NCI-H460 (cell line): ENCODE measurements at places on chromosomes 11 and 22. TPM values are rescaled to one million over a fixed set of nuclear protein-coding genes. Genes with fewer than 3 reads are reported as not detected.

The AGBL2 gene
- total RNA-seq = 0.49 and 2.2 TPM in 2 replicates

The KCNQ1OT1 gene
- total RNA-seq = 0.49 and 0.72 TPM in 2 replicates

The PELI3 gene
- total RNA-seq = 2.7 and 3.2 TPM in 2 replicates

The MMP3 gene
- not detected in 2 replicates for total RNA-seq

The CSF2RB gene
- total RNA-seq = not detected in 2 replicates

The SLC35E4 gene
- 5.6 and 7.0 TPM in 2 replicates for total RNA-seq

DNA sequence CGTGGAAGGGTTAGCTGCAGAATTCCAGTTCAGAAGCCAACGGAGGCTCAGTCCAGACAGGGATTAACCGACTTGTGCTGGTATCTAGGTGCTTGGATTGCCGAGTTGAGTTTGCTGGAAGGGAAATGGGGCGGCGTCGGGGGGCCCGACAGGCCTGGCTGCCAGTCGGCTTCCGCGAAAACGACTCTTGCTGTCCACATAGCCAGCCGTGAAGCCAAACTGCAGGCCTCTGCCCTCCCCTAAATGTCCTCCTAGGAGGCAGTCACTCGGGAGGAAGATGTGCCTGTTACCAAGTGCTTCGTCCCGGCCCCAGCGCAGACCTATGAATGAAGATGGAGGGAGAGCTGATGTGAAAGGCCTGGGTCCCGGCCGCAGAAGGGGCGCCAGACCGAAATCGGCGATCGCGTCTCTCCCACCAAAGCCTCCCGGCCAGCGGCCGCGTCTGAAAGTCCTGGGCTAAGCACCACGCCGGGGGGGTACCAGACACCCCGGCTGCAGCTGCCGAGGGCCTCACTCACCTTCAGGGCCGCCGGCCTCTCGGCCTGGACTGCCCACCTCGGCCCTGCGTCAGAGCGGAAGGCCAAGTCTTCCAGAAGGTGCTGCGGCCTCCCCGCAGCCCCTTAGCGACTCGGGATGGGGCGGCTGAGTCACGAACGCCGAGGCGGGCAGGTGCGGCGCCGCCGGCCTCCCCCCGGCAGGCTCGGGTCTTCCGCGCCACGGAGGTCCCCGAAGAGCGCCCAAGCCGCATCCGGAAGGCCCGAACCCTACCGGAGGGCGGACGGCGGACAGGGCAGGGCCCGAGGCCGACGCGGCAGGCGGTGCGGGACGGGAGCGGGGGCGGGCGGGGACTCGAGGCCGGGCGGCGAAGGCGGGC lies 7.5 kb downstream of the DPAGT1 start:
- DNase-seq = no peak

GRCh38 chr22:38017272-38017920 lies 33.0 kb upstream of the SOX10 start:
- no peak for DNase-seq

GRCh38 chr11:134374891-134375550 lies 37.0 kb downstream of the B3GAT1 start:
- DNase-seq = no peak

DNA sequence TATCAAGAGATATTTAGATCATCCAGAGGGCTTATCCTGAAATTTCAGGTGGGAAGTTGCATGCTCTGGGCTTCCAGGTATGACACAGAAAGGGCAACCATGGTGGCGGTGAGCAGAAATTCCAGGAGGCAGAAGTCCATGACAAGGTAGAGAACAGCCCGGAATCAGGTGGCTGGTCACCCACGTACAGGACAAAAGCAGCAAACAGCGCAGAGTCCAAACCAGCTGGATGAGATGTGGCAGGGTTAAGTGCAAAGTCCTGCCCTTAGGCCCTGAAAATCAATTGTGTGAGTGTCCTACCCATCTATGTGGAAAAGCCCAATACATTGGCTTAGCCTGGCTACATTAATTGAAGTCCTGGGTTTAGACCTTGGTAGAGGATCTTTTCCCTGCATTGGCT lies 11.6 kb downstream of the PPFIBP2 start:
- DNase-seq = no peak

DNA sequence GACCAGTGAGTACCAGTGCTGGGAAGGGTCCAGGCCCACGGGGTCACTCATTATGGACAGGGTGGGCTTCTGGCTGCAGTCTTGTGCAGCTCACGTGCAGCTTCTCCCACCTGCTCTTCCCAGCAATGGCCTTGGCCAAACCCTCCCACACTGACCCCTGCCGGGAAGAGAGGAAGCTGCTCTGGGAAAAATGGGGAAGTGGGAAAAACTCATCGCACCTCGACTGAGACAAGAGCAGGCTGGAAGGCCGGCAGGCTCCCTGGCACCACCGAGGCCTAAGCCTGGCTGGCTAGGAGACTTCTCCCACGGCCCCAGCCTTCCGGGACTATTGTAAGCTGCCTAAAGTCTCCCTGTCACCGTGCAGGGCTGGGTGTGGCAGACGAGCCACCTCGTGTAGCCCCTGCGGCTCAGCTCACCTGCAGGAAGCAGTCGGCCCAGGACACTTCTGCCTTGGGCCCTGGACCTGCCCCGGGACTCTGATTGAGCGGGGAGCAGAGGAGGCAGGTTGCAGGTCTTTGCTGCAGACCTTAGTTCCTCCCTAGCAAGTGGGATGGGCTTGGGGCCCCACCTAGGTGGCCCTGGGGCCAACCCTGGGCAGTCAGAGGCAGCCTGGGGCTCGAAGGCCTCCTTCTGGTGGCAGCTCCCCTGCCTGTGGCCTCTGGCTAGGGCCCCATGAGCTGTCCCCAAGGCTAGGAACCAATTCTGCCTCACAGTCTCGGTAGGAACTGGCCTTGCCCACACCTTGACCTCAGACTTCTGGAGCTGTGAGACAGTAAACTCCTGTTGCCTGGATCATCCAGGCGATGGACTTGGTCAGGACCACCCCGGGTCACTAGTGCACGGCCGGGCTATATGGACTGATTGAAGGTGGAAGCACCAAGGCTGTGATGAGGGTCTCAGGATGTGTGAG lies 23.1 kb downstream of the MRGPRG start:
- DNase-seq = peak; percentile 6

- DNase-seq = peak; percentile 46
These were observed 152.8 kb downstream of the NCAM1 start for GRCh38 chr11:113113801-113114704.

DNA sequence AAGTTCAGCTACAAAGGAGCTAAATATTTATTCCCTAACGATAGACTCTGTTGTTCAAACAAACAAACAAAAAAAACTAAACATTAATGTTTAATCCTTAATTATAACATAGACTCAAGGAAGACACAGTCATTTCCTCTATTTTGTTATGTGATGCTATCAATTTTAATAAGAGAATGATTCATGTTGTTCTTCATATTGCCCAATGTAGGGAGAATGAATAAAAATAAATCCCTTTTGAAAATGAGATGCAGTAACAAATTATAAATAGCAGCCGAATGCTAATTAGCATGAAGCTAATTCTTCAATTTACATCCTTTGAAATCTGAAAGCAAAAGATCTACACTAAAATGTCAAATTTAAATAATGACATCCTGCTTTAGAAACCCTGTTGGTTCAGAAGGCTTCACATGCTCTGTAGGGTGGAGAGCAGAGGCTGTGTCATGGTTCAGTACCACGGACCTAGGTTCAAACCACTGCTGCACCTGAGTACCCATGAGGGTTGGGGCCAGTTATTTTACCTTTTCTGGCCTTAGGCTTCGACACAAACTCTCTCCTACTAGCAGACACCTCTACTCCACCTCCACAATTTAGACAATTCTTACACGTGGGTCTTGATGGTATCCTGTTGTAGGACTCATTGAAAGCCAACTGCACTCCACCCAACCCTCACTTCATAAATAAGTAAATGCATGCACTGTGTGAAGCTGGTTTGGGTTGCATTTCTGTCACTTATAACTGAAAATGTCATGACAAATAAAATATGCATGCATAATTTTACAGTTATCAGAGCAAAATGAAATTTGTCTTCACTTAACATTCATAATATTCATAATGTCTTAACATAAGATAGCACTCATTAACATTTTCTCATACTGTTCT lies 89.0 kb downstream of the RRAS2 start:
- DNase-seq = no peak
